ENCODE measurements at places on chromosomes 5 and 9.
A peak's percentile ranks its signal among the peaks of the same experiment; 100 is the strongest.

GRCh38 chr9:73149371-73150067, 2.1 kb upstream of the ANXA1 start:
- no peak for DNase-seq

GRCh38 chr9:89635816-89636215, 31.0 kb downstream of the GADD45G start:
- DNase-seq: no peak

GRCh38 chr5:41065691-41066335, 5.3 kb downstream of the MROH2B start:
- no peak for DNase-seq

- DNase-seq: no peak
These were observed 550.9 kb downstream of the RAB3C start for GRCh38 chr5:59133764-59134261.

- DNase-seq: peak; percentile 60
These were observed 54.2 kb downstream of the LRSAM1 start for GRCh38 chr9:127505396-127506116.

GRCh38 chr5:33764786-33765185, 127.0 kb downstream of the ADAMTS12 start:
- DNase-seq: no peak

- no peak for DNase-seq
These were observed 7.8 kb upstream of the FOXI1 start for GRCh38 chr5:170097934-170098333.

- DNase-seq: no peak
These were observed 77.5 kb downstream of the TRPM6 start for GRCh38 chr9:74810200-74810599.

- DNase-seq: peak; percentile 43
These were observed 13.4 kb downstream of the PCSK5 start for GRCh38 chr9:75903785-75904360.

DNA sequence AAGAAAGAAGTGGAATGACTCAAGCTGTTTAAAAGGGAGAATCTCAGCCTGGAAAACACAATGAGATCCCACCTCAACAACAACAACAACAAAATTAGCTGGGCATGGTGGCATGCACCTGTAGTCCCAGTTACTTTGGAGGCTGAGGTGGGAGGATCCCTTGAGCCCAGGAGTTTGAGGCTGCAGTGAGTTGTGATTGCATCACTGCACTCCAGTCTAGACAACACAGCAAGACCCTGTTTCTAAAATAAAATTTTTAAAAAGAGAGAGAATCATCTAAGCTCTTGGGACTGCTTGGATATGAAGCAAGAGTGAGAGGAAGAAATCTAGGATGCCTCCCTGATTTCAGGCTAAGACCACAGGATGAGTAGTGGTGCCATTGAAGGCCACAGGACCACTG, 47.4 kb upstream of the KIF2A start:
- no peak for DNase-seq

Data from activated CD4-positive, alpha-beta T cell treated with anti-CD3 and anti-CD28 coated beads for 48 hours (primary cell).